ENCODE measurements at places on chromosomes 7 and 10.

GRCh38 chr10:99782447-99783286 is at the start of gene ABCC2:
Gene ABCC2 (plus strand): TSS chr10:99782640. CDS start chr10:99782845, 205 bp downstream.
- DNase-seq = peak; percentile 55

GRCh38 chr7:24922099-24922773 is 57.7 kb downstream of the OSBPL3 start:
- DNase-seq = no peak

DNA sequence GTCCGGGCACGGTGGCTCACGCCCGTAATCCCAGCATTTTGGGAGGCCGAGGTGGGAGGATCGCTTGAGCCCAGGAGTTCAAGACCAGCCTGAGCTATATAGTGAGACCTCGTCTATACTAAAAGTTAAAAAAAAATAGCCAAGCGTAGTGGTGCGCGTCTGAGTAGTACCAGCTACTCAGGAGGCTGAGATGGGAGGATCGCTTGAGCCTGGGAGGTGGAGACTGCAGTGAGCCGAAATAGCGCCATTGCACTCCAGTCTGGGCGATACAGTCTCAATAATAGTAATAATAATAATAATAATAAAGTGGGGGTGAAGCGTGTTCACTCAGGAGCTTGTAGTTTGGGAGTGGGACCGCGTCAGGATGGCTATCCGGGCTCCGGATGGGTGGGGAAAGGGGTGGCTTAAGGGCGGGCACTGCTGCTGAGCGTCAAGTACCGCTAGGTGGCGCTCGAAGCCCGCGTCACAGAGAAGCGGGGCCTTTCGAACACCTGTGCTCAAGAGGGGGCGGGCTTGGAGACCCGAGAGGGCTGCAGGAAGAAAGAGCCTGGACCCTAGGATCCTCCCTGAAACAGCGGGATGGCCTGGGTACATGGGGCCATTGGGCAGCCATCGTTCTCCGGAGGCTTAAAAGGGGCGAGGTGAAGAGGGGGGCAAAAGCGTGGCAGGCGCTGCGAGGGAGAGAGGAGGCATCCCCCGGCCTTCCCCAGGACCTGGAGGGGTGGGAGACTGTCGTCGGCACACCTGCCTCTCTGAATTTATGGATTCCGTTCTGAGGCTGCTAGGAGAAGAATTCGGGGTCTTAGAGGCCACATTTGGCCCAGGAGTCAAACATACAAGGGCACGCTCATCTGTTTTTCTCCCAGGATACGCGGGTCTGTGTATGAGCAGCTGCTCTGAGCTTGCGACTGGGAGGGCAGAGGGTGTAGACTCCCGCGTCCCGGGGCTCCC is 14.5 kb downstream of the LBX1 start:
- peak; percentile 55 for DNase-seq

DNA sequence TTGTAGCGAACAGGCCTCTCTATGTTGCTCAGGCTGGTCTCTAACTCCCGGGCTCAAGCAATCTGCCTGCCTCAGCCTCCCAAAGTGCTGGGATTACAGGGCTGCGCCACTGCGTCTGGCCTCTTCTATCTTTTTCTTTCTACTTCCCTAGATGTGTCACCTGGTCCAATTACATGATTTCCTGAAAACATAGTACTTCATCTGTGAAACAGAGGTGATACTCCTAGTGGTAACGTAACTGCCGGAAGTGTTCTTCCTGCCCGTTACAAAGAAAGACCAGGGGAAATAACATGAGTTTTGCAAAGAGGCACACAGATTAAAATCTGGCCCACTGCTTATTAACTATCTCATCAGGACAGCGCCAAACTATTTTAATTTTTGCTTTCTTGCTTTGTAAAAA is 18.4 kb upstream of the HGF start:
- no peak for DNase-seq

DNA sequence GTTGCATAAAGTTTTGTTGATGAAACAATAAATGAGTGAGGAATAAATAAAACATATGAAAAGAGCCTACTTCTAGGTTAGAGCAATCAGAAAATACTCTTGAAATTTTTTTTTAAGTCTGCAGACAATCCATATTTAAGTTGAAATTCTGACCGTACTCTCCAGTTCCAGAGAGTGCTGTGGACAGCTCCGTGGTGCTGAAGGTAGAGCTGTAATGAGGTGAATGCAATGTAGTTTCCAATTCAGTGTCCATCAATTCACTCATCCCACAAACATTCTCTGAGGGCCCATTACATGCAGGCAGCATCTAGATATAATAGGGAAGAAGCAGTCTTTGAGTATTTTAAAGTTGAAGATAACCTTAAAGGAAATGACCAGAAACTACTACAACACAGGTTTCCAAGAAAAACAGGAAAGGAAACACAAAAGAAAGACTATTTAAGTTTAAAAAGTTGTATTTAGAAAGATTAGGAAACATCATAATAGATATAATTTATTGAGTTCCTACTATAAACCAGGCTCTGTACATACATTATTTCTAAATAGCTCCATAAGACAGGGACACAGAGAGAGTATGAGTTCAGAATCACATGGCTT is 44.0 kb upstream of the CRTAC1 start:
- DNase-seq = peak; percentile 22

All from SW480 (cell line).